ENCODE measurements at places on chromosomes 2 and 18. TPM values are rescaled to one million over a fixed set of nuclear protein-coding genes. Genes with fewer than 3 reads are reported as not detected.

Gene NEU4
- total RNA-seq: 0.92 TPM

Gene SEMA4F
- 10.6 TPM for total RNA-seq

Gene HAAO
- total RNA-seq: 0.73 TPM

Gene SLC5A7
- total RNA-seq: not detected

Gene ANO7
- 6.5 TPM for total RNA-seq

Gene PLEK
- total RNA-seq: not detected

Gene MAP3K19
- not detected for total RNA-seq

Gene CLHC1
- 27.1 TPM for total RNA-seq

Gene TUBB8B
- total RNA-seq: not detected

Gene IL18RAP
- not detected for total RNA-seq

Gene CTLA4
- total RNA-seq: not detected

Gene AQP4
- total RNA-seq: not detected

Gene PPP1R1C
- total RNA-seq: 27.5 TPM
